ENCODE measurements at places on chromosomes 12 and 14. TPM values are rescaled to one million over a fixed set of nuclear protein-coding genes. Genes with fewer than 3 reads are reported as not detected.

Gene TAC3
- 0.94 TPM for total RNA-seq

Gene DIO3
- not detected for total RNA-seq

Gene SPATS2
- 59.2 TPM for total RNA-seq

Gene GLI1
- total RNA-seq, result 0.63 TPM

Gene KLHDC1
- total RNA-seq, result 16.6 TPM

Gene BTG1
- 37.2 TPM for total RNA-seq

Gene ASB2
- not detected for total RNA-seq

Gene RILPL2
- total RNA-seq, result 0.63 TPM

Gene TAS2R7
- total RNA-seq, result 0.94 TPM

Gene KRT6C
- not detected for total RNA-seq

Gene LRRIQ1
- 6.9 TPM for total RNA-seq

Gene NKX2-1
- total RNA-seq, result 1.6 TPM

Gene KRT83
- not detected for total RNA-seq

Gene PTPRR
- 18.5 TPM for total RNA-seq

Gene GALNT9
- total RNA-seq, result 7.2 TPM

Gene AKAP6
- 256 TPM for total RNA-seq

Gene GALNT16
- 10.3 TPM for total RNA-seq

Gene KCNJ8
- 4.4 TPM for total RNA-seq

Gene SYNDIG1L
- total RNA-seq, result 1.3 TPM

Gene COX8C
- not detected for total RNA-seq

Gene AKAP3
- total RNA-seq, result 2.5 TPM

Gene SLC25A47
- not detected for total RNA-seq

Gene RBP5
- total RNA-seq, result not detected

Gene SYCP3
- total RNA-seq, result 1.3 TPM

Gene PTGER2
- not detected for total RNA-seq

Gene MYF6
- not detected for total RNA-seq

Measured in parietal lobe (tissue), 2 donors.